Lung (tissue), 17 donors: ENCODE measurements at places on chromosomes 11 and 22. TPM values are rescaled to one million over a fixed set of nuclear protein-coding genes. Genes with fewer than 3 reads are reported as not detected.

GRCh38 chr11:75350743-75351540 lies 519 bp downstream of the ARRB1 start:
- peak; percentile 71 for DNase-seq

DNA sequence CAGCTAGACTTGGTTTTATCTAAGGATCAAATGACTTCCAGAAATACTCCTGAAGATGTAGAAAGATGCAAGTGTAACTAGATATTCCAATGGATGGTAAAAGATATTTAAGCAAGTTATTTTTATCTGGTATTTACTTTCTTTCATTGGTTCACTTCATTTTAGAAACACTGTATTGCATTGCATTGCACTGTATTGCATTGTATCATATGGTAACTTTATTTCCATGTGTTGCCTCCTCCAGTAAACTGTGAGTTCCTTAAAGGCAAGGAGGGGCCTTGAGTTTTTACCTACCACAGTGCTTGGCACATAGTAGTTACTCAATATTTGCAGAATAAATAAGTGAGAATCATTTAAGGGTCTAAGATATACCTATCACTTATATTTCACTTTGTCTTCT lies 31.8 kb upstream of the FLI1 start:
- DNase-seq, result no peak

GRCh38 chr11:125167292-125167953 lies 2.9 kb downstream of the PKNOX2 start:
- peak; percentile 85 for DNase-seq

The CLP1 gene
- 12.4 TPM for total RNA-seq

GRCh38 chr22:29581799-29582198 lies 886 bp upstream of the NIPSNAP1 start:
- DNase-seq, result peak; percentile 15
